Pancreas (tissue), 10 donors: ENCODE measurements at places on chromosomes 4 and X. TPM values are rescaled to one million over a fixed set of nuclear protein-coding genes. Genes with fewer than 3 reads are reported as not detected.

KCTD8 gene
- 0.31 TPM for total RNA-seq

DNA sequence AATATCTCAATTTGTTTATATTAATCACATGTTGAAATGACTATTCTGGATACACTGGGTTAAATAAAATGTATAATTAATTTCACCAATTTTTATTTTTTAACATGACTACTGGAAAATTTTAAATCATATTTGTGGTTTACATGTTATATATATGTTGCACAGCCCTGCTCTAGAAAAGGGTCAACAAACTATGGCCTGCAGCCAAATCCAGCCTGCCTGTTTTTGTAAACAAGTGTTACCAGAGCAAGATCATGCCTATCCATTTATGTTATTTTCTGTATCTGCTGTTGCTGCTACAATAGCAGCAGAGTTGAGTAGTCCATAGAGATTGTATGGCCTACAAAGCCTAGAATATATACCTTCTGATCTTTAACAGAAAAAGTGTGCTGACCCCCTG is 1.2 kb downstream of the TCEANC start:
- no peak overlapping the region for H3K27ac ChIP-seq
- no peak overlapping the region for H3K4me3 ChIP-seq
- DNase-seq = no peak
- peaks cover 5% of the 10 kb centered on the region for H3K4me1 ChIP-seq
- H3K27me3 ChIP-seq = no peaks in the 10 kb centered on the region

DNA sequence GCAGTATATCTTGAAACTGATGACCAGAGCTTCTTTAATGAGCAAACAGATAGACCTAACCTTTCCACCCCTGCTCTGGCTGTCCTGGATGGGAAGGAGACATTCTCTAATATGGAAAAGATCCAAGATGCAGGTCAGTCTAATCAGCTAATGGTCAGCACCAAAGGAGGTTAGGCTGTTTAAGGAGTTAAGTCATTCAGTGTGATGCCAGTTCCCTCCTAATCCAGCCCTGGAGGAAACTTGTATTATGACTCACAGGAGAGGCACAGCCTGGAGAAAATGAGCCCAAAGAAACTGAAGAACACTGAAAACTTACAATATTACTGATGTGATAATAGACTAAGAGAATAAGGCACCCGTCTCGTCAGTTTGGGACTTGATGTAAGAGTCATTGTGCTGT is 323.0 kb downstream of the HNRNPD start:
- DNase-seq = no peak
- no peaks in the 10 kb centered on the region for H3K4me1 ChIP-seq

DNA sequence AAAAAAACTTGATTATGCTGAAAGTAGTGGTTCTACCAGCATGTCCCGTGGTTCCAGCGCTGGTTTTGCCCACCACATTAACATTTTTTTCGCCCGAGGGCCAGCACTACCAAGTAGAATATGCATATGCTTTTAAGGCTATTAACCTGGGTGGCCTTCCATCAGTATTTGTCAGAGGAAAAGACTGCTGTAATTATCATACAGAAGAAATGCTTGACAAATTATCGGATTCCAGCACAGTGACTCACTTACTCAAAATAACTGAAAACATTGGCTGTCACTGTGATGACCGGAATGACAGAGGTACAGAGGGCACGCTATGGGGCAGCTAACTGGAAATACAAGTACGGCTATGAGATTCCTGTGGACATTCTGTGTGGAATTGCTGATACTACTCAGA is 34.6 kb downstream of the PRPS2 start:
- no peaks in the 10 kb centered on the region for H3K4me1 ChIP-seq
- no peak overlapping the region for H3K4me3 ChIP-seq
- peaks cover 3% of the 10 kb centered on the region for H3K36me3 ChIP-seq
- no peaks in the 10 kb centered on the region for H3K27me3 ChIP-seq
- DNase-seq = no peak
- no peak overlapping the region for H3K27ac ChIP-seq

- H3K4me1 ChIP-seq = no peaks in the 10 kb centered on the region
- H3K4me3 ChIP-seq = no peak overlapping the region
- DNase-seq = no peak
- no peaks in the 10 kb centered on the region for H3K27me3 ChIP-seq
- no peak overlapping the region for H3K27ac ChIP-seq
Measured at GRCh38 chr4:158458271-158458895, 63.3 kb upstream of the RXFP1 start.
